ENCODE measurements at places on chromosomes 3 and 15.

GRCh38 chr3:197371591-197372046 is 73.2 kb upstream of the DLG1 start:
- DNase-seq, result no peak

GRCh38 chr3:72451841-72452240 is 396.4 kb downstream of the SHQ1 start:
- no peak for DNase-seq

DNA sequence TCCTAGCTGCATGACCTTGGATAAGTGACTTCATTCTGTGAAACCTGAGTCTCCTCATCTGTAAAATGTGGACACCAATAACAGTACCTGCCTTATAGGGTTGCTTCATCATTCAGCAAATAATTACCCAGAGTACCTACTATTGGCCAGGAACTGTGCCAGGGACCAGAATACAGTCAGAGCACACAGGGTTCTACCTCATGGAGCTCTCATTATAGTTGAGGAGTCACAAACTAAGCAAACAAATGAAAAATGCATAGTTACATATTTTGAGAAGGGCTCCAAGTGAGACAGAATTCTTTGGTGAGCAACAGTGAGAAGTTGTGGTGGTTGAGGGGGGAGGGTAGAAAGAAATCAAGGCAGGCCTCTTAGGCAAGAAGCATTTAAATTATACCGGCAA is 308.6 kb upstream of the WNT5A start:
- no peak for DNase-seq

DNA sequence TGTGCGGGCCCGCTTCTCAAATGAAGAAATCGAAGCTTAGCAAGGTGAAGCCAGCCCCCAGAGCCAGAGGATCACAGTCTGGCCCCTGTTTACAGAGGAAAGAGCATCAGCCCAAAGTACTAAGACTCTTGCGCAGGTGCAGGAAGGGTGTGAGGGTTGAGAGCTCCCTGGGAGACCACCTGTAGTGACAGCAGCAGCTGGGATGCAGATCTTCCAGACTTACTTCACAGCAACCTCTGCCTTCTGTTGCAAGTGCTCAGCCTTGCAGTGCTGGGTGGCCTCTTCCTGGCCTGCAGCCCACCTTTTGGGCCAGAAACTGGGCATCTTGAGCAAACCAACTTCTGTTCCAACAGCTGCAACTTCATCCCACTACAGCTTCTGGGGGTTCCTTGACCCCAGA is 19.7 kb downstream of the SPATA12 start:
- no peak for DNase-seq

DNA sequence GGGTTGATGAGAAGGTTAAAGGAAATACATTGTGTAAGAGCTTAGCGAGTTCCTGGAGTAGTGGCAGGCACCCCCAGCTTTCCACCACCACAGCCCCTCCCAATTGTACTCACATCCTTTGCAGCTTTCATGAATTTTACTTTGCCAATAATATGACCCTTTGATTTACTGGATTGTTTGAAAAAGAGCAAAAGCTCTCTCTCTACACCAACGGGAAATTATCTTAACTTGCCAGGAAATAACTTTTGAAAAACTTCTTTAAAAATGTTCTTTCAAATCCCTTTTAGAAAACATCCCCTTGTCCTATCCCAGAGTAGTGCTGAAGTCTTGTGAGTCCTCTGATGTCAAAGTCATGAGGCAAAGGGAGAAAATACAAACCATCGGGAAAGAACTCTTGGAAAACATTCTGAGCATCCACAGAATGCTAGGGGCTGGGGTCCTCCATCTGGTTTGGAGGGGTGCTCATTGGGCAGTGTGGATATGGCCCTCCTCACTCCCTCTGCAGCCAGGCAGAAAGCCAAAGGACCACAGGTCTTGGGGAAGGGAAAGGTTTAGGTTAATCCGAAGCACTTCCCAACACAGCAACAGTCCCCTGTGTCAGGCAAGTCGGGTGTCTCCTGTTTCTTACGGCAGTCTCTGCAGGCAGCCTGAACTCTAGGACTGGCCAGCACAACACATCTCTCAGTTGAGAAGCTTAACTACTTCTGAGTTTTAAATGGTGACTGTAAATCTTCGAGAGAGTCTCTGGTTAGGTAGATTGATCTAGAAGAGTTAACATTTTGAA is 36.5 kb downstream of the BOC start:
- DNase-seq, result no peak

- no peak for DNase-seq
Observed at GRCh38 chr15:41804361-41804760, 23.5 kb upstream of the JMJD7 start.

- DNase-seq, result no peak
Observed at GRCh38 chr3:124552224-124552623, 178.0 kb upstream of the UMPS start.

DNA sequence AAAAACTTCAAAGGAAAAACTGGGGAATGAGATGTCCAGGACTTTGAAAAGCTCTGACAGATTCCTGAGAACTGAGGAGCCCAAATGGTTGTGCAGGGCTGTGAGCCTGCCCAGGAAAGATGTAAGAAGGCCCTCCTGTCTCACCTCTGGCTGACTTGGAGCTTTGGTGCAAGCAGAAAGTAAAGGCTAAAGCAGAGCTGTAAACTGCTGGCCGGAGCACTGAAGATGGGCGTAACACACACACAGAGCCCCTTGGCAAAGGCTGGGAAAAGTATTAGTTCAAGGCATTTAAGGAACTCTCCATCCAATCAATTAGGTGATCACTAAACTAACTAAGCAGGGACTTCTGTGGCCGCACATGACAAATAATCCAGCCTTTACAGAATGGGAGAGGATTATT is 144.1 kb upstream of the HACD2 start:
- no peak for DNase-seq

DNA sequence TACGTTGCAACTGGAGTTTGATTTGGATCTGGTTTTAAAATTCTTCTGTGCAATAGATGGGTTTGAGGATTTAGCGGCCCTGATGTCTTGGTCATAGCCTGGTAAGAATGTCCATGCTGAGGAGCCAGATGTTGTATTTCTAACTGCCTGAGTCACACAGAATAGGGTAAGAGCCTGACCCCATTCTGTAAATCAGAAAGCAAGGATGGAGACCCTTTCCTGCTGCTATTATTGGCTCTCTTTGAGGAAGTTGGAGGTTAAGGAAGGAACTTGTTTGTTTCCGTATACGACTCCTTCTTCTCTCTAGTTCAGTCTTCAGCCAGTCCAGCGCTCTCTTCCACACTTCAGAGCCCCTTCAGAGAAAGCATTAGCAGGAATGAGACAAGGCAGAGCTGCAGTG is 65.1 kb downstream of the HCN4 start:
- no peak for DNase-seq

GRCh38 chr15:64010719-64011118 is 35.6 kb downstream of the DAPK2 start:
- DNase-seq, result peak; percentile 85

DNA sequence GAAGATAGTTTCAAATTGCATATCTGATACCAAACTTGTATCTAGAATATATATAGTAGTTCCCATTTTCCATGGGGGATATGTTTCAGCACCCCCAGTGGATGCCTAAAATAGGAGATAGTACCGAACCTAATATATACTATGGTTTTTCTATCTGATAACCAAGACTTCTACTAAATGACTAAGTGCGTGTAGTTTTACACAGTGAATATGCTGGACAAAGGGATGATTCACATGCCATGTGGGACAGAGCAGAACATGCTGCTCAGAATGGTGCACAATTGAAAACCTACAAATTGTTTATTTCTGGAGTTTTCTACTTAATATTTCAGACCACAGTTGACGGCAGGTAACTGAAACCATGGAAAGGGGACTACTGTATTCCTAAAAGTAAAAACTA is 73.4 kb upstream of the TP63 start:
- DNase-seq, result no peak

DNA sequence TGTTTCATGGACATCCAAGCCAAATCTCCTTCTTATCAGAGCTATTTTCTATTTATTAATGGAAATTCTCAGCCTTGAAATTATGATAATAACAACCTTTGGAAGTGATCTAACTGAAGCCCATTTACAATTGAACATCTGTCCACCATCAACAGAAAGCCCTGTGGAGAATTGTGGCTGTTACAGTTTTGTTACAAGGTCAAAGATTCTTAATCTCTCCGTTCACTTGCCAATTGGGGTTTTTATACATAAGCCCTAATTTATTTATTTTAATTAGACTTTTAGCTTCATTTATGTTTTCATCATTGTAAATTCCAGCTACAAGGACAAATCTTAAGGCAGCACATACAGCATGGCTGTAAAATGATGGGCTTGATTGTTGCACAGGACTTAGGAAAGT is 3.3 kb downstream of the CERS3 start:
- DNase-seq, result no peak

DNA sequence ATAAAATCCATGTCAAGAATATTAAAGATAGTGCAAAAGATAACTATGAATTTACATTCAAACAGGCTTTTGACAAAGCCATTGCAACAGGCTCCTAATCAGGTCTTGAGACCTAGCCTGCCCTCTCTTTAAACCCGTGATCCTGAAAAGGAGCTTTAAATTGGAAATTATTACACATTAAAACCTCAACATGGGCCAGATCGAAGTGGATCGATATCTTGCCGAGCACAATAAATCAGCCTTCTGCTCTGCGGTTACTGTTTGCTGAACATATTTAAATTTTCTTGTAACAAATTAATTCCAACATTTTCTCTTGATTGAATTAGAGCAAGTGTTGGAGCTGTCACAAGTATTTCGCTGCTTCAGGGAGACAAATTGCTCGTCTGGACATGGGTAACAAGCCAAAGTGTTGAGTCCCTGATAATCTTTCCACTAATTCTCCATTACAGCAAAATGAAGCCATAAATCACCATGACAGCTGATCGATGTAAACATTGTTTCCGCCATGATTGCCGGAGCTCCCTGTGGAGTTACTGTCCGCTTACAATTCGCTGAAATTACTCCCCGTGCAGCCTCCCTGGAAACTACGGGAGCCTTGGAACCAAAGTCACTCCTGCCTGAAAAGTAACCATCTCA is 47.6 kb downstream of the SHOX2 start:
- DNase-seq, result no peak

All from activated CD8-positive, alpha-beta memory T cell treated with anti-CD3 and anti-CD28 coated beads, Interleukin-2, amount 50 U/mL, for 48 hours (primary cell).